ENCODE measurements at places on chromosomes 12 and 14. TPM values are rescaled to one million over a fixed set of nuclear protein-coding genes. Genes with fewer than 3 reads are reported as not detected.

Gene KCNH3
- total RNA-seq, result 0.29 TPM

Gene SDSL
- total RNA-seq, result 20.2 TPM

DNA sequence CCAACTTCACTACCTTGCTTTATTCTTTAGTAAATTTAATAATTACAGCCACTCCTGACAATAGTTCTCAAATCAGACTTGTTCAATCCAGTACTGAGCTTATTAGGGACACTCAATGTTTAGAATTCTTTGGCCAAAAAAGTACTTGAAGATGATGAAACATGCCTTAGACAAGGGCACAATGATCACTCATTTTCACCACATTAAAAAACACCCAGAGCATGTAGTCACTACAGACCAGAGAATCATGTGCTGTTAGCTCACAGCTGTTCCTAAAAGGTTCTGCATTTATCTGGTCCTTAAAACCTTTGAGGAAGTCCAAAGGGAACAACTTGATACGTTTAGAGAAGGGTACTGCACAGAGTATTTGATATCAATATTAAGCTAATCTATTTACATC lies 98.7 kb downstream of the INSM2 start:
- no peak for DNase-seq

- no peak for DNase-seq
Observed at GRCh38 chr12:10366875-10367274, 23.0 kb downstream of the KLRK1 start.

GRCh38 chr14:89399157-89399556 lies 17.9 kb downstream of the FOXN3 start:
- no peak for DNase-seq

DNA sequence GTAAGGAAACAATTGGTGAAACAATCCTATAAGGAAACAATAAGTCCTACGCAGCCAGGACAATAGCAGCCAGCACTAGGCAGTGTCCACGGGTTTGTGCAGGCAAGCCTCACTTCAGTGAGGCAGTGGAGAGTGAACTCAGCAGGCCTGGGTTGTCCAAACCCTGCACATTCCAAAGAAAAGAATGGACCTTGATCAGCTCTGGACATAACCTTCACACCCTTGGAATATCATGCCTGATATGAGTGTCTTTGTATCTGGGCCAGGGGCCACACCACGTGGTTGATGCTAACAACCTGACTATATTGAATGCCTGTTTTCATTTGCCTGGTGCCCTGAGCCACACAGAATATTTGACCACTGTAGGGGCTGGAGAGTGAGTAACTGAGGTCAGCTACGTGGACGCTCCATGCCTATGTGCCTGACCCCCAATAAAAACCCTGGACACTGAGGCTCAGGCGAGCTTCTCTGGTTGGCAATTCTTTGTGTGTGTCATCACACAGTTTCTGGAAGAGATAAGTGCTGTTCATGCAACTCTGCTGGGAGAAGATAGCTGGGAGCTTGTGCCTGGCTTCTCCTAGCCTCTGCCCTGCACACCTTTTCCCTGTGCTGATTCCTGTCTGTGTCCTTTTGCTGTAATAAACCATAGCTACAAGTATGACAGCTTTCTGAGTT lies 81.4 kb upstream of the NCOR2 start:
- no peak for DNase-seq

Measured in heart right ventricle (tissue), 16 donors.